ENCODE measurements at places on chromosomes 2 and 18. TPM values are rescaled to one million over a fixed set of nuclear protein-coding genes. Genes with fewer than 3 reads are reported as not detected.
A peak's percentile ranks its signal among the peaks of the same experiment; 100 is the strongest.

Gene IFIH1
- total RNA-seq = 38.1 TPM

Gene NEURL3
- total RNA-seq = 0.29 TPM

Gene EPHA4
- 31.9 TPM for total RNA-seq

Gene ADD2
- 1.4 TPM for total RNA-seq

Gene HOXD11
- total RNA-seq = not detected

GRCh38 chr2:186995092-186995491 is 146.1 kb upstream of the ZSWIM2 start:
- H3K27me3 ChIP-seq = no peaks in the 10 kb centered on the region
- no peak overlapping the region for H3K4me3 ChIP-seq
- no peak overlapping the region for H3K27ac ChIP-seq
- H3K36me3 ChIP-seq = no peaks in the 10 kb centered on the region

DNA sequence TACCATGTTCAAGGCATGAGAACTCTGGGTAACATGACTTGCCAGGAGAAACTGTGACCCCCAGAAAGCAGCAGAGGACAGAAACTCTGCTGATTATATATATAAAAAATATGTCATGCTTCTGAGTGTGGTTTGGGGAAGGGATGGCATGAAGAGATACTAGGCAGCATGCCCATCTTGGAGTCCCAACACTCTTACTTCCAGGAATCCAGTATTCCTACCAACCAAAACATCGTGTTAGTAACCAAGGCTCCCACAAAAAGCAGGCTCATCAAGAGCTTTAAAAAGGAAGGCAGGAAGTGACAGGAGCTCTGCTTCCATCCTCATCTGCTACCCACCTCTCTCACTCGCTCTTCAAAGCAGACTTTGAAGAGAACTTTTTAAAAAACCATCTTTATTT is 31.6 kb upstream of the TWIST2 start:
- H3K27ac ChIP-seq = no peak overlapping the region
- peaks cover 25% of the 10 kb centered on the region for H3K27me3 ChIP-seq
- no peak for DNase-seq
- H3K36me3 ChIP-seq = no peaks in the 10 kb centered on the region
- no peaks in the 10 kb centered on the region for H3K4me1 ChIP-seq
- no peak overlapping the region for H3K4me3 ChIP-seq

DNA sequence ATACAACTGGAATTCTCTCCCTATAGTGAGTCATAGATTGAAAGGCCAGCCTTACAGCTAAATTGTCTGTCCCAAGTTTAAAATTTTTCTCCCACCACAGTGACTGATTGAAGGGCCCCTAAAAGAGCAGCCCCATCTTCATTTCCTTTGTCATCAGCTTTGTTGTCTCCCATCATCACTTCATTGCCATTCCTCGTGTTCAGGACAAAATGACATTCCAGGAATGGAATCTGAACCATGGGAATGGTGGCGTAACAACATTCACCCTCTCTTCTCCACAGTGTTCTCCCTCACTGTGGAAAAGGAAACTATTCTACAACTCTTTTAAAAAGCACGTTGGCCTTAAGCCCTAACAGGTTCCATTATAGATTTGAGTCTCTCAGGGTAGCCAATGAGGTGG is 52.1 kb downstream of the PSTPIP2 start:
- no peak overlapping the region for H3K4me3 ChIP-seq
- H3K27me3 ChIP-seq = no peaks in the 10 kb centered on the region
- H3K27ac ChIP-seq = no peak overlapping the region

GRCh38 chr2:64338910-64339500 is 115.0 kb upstream of the LGALSL start:
- H3K36me3 ChIP-seq = no peaks in the 10 kb centered on the region
- no peaks in the 10 kb centered on the region for H3K27me3 ChIP-seq
- DNase-seq = no peak
- no peaks in the 10 kb centered on the region for H3K4me1 ChIP-seq
- no peak overlapping the region for H3K4me3 ChIP-seq

- no peaks in the 10 kb centered on the region for H3K4me1 ChIP-seq
- H3K27me3 ChIP-seq = no peaks in the 10 kb centered on the region
- H3K4me3 ChIP-seq = no peak overlapping the region
- no peak for DNase-seq
Observed at GRCh38 chr2:133483181-133483580, 85.1 kb downstream of the NCKAP5 start.

GRCh38 chr2:85649201-85650190 is 18.5 kb downstream of the SFTPB start:
- H3K4me3 ChIP-seq = no peak overlapping the region
- no peak for DNase-seq
- peaks cover 65% of the 10 kb centered on the region for H3K36me3 ChIP-seq
- H3K27ac ChIP-seq = peak overlapping the region; percentile 66

Measured in upper lobe of right lung (tissue), 1 donor.